ENCODE measurements at places on chromosomes 5 and 9. TPM values are rescaled to one million over a fixed set of nuclear protein-coding genes. Genes with fewer than 3 reads are reported as not detected.

PCDH12 gene
- 0.73 TPM for total RNA-seq

CACNA1B gene
- total RNA-seq = 0.07 TPM

DOCK8 gene
- 101 TPM for total RNA-seq

BRINP1 gene
- not detected for total RNA-seq

PDLIM4 gene
- not detected for total RNA-seq

C8G gene
- 2.5 TPM for total RNA-seq

MRNIP gene
- 25.1 TPM for total RNA-seq

CDC25C gene
- total RNA-seq = 30.5 TPM

PRUNE2 gene
- total RNA-seq = 0.86 TPM

PITX1 gene
- not detected for total RNA-seq

RNF180 gene
- not detected for total RNA-seq

IFNK gene
- total RNA-seq = not detected

SNCAIP gene
- total RNA-seq = not detected

RELL2 gene
- total RNA-seq = 34.2 TPM

SPINK6 gene
- not detected for total RNA-seq

CCT5 gene
- 347 TPM for total RNA-seq

GRIA1 gene
- total RNA-seq = not detected

SHISAL2B gene
- not detected for total RNA-seq
